ENCODE measurements at places on chromosomes 7 and 10.
A peak's percentile ranks its signal among the peaks of the same experiment; 100 is the strongest.

- no peak for DNase-seq
Observed at GRCh38 chr10:126185676-126186447, 202.4 kb downstream of the ADAM12 start.

GRCh38 chr10:62069452-62070178 is 168.1 kb downstream of the ARID5B start:
- no peak for DNase-seq

DNA sequence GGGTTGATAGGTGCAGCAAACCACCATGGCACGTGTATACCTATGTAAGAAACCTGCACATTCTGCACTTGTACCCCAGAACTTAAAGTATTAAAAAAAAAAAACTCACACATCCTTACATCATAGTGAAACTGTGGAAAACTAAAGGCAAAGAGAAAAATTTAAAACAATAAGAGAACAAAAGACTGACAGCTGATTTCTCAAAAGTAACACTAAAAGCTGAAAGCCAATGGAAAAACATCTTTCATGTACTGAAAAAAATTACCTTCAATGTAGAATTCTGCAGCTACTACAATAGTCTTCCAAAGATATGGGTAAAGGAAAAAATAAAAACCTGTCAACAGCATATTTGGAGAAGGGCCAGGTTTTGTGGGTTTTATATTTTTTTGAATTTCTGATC is 729.1 kb upstream of the NRP1 start:
- no peak for DNase-seq

GRCh38 chr10:97687785-97688781 is 1.0 kb upstream of the AVPI1 start:
- DNase-seq = no peak

DNA sequence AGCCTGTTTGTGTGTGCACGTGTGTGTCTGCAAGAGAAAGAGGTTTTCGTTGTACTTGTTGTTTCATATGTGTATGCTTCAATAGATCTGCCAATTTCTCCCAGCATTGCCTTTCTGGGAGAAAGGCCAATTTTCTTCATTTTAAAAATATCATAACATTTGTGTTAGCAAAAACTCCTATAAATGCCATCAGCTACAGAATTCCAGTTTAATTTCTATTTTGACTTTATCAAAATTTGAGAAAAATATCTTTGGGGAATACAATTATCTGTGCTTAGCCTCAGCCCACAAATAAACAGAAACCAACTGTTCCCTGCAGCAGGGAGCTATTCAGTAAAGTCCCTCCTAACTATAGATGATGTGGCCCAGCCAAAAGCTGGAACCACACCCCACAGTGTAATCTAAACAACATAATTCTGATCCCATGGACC is 68.3 kb upstream of the MGMT start:
- no peak for DNase-seq

DNA sequence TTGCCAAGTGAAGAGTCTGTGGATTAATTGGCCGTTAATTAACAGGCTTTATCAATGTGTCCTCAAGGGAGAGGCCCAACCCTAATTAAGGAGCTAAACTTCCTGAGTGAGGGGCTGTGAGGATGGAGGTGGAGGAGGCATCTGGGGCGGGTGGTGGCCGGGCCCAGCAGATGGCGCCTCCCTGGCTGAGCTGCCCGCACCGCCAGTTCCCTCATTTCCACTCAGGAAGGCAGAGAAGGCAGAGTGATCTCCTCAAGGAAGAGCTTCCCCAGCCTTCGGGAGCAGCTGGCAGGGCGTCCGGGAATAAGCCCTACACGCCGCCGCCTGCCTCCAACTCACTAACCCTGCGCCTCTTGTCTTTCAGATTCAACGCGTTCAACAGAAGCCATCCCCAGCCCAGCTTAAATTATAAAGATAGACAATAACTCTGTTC is 112.2 kb downstream of the CYTH3 start:
- DNase-seq = peak; percentile 24

DNA sequence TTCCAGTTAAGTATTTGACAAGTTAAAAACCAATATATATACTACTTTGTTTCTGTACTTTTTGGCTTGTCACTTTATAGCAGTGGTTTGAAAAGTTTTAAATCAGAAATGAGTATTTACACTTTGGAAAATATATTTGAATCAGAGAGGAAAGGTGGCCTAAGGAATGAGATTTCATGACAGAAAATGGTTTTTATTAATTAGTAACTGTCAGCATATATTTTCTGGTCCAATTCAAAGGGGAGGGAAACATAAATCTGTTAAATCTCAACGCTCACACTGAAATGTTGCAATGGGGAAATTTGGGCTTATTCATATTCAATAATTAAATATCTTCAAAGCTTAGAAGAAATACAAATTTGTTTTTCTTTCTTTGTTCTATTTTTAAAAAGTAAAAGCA is 100.1 kb downstream of the GRB10 start:
- no peak for DNase-seq

DNA sequence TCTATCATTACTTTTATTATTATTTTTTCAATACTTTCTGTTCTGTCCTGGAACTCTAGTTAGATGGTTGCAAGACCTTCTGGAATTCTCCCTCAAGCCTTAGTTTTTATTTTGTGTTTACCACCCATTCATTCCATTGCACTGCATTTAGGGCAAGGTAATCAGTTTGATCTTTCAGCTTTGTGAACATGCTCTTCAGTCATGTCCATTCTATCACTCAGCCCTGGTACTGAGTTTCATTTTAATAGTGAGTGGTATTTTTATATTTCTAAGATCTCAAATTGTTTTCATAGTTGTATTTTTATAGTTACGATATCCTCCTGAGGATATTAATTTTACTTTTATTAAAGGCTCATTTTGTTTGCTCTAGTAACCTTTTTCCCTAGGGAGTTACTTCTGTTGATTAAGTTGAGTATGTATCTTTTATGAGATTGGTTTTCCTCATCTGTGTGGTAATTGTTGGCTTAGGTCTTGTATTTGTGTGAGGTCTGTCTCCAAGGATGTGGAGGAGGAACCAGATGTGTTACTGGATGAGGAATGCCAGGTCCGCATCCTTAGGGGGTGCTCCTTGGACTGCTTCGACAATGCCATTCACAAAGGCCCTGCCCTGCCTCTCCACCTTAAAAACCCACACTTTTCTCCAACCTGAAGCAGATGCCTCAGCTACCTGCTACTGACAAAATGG is 46.7 kb upstream of the RAB18 start:
- DNase-seq = no peak

DNA sequence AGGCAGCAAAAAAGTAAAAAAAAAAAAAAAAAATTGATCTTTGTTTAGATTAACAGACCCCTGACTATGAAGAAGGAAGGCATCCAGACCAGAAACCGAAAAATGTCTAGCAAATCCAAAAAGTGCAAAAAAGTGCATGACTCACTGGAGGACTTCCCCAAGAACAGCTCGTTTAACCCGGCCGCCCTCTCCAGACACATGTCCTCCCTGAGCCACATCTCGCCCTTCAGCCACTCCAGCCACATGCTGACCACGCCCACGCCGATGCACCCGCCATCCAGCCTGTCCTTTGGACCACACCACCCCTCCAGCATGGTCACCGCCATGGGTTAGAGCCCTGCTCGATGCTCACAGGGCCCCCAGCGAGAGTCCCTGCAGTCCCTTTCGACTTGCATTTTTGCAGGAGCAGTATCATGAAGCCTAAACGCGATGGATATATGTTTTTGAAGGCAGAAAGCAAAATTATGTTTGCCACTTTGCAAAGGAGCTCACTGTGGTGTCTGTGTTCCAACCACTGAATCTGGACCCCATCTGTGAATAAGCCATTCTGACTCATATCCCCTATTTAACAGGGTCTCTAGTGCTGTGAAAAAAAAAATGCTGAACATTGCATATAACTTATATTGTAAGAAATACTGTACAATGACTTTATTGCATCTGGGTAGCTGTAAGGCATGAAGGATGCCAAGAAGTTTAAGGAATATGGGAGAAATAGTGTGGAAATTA is 19.4 kb downstream of the GATA3 start:
- DNase-seq = peak; percentile 14

DNA sequence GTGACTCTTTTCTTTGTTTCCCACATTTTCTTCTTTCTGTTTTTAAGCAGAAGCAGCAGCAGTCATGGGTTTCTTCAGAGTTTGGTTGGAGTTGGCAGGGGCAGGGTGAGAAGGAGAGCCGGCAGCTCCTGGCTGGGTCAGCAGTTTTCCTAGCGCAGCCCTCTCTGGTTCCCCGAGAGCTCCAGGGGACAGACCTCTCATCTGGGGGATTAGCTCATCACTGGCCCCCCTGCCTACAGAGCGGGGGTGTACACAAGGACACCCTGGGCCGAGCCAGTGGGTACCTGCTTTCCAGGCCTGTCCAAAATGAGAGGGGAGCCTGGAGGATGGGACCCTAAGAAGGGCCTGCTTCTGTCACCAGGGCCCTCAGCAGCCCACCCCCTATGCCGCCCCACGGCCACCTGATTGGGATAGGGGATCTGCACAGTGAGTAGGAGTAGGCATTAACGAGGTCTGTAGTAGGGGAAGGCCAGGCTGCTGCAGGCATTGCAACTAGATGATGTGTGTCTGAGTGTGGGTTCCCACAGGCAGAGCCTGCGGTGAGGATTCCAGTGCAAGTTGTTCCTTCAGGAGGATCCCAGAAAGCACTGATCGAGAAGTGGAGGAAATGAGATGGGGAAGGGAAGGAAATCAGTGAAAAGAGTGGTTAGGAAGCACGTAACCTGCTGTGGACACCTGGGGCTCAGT is 122.9 kb upstream of the PPIF start:
- DNase-seq = no peak

DNA sequence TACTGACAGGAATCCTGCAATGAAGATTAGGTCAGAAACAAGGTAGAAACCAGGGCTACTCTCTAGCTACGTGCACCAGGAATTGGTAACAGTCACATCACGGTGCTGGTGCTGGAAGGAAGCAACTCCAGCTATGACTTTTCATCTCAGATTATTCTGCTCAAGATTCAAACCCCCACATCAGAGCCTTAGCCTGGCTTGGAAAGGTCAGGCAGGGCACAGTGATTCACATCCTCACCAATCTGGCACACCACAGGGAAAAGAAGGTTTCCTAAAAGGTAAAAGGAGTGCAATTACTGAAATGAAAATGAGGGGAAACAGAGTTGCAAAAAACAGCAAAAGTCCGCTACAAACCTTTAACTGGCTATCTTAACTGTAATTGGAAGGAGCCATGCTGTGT is 240.2 kb upstream of the NPSR1 start:
- DNase-seq = no peak

DNA sequence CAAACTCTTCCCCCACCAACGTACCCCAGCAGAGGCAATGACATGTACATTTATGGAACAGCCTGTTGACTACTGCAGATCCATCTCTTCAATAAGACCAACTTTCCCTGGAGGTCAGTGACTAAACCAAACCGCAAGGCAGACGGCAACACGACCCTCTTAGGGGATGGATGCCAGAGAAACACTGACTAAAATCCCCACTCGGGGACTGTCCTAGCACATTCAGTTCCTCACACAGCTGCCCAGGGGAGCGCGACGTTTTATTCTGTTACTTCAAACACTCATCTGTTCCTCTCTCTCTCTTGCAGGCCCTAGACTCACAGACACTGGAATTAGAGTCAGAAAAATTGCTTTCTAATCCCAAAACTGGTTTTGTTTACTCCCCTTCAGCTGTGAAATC is 146.5 kb upstream of the PRSS1 start:
- DNase-seq = no peak

GRCh38 chr10:104077247-104077646 is 8.4 kb downstream of the COL17A1 start:
- no peak for DNase-seq

GRCh38 chr10:117320050-117320665 is 55.1 kb downstream of the PDZD8 start:
- DNase-seq = peak; percentile 9

DNA sequence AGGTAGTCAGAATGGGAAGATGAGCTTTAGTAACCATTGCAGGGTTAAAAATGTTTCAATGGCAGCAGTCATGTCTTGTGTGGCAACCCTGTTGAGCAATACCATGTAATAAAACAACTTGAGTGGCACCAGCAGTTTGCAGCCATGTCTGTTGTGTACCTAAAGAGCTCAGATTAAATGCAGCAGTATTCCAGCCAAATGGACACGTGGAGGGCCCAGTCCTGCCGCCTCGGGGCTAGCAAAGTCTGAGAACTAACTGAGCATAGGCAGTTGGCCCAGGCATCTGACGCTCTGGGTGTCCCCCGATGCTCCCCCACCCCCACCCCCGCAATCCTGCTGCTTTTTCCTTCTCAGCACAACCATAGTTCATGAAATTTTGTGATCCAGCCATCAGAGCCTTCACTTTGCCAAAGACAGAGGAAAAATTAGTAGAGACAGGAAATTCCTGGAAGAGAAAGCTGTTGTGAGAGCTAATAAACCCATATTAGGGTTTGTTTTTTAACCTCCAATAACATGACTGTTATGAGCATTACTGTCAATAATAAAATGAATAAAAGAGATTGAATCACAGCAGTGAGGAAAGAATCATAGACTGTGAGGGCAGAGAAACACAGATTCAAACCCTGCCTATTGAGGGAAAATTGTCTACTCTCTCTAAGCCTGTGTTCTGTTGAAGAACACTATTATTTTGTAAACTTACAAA is 220.6 kb upstream of the RHOBTB1 start:
- DNase-seq = no peak

DNA sequence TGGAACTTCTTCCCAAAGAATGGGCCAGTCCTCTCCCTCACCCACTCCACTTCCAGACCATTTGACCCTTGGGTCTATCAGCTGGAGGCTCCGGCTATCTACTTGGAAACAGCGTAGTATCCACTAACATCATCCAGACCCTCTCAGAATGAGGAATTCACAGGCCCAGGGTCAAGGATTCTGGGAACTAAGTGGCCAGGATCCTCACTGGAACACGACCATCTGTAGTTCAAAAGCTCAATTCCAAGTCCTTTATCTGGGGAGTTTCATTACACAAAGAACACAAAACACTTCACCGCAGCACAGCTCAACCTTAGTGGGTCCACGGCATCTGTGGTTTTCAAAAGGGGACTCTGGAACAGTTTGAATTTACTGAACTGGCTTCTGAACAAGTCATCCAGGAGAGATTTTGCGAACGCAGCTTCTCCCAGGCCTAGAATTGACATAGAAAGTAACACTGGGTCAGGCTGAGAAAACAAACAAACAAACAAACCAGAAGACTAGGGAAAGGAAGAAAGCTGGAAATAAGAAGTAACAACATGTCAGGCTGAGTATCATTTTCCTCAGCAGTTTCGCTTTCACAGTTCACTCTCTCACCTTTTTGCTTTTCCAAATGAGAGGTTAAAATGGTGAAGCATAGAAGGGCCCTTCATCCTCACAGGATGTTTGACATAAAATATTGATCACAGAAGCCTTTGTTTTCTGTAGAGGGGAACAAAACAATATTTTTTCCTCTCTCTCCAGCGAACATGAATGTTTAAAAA is 57.6 kb upstream of the USP6NL start:
- DNase-seq = no peak

DNA sequence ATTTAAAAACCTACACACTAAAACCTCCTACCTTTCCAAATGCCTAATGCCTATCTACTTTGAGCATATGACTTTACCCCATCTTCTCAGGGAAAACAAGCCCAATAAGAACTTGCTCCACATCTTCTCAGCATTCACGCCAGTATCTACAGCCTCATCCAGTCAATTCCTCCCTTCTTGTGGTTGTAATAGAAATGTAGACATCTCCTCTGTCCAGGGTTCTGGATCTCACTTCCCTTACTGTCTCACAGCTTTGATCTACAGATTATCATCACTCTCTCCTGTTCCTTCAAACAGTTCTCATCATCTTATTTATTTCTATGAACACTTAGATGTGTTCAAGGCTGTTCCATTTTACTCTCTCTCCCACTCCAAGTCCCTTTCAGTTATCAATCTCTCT is 70.4 kb upstream of the NOBOX start:
- DNase-seq = no peak

GRCh38 chr10:131970946-131971345 is 10.8 kb downstream of the BNIP3 start:
- no peak for DNase-seq

Measured in CD4-positive, alpha-beta T cell treated with Interleukin-17A for 4 hours (primary cell).